ENCODE measurements at places on chromosomes 16 and 17.

DNA sequence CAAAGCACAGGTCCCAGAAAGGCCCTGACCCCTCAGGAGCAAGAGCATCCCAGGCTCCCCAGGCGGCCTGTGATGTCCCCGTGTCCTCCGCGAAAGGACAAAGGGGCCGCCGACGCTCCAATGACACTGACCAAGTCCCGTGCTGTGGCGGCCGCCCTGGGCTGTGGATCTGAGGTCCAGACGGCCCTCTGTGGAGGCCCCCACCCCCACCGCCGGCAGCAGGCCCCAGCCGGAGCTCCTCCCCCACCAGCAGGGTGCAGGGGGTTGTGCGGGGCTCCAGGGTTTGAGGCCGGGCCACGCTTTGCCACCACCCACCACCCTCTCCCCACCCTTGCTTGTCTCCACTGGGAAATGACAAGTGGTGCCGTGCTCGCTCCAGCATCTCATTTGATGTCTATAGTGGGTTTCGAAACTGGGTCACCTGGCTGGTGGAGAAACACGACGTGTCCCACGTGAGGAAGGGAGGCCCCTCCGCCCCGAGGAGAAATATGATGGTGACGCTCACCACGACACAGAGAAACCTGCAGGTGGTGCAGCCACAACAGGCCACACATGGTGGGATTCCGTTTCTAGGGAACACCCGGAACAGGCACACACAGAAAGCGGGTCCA is 31.2 kb upstream of the ZNF469 start:
- DNase-seq = no peak

- peak; percentile 29 for DNase-seq
Observed at GRCh38 chr17:78735832-78736525, 46.1 kb downstream of the CYTH1 start.

DNA sequence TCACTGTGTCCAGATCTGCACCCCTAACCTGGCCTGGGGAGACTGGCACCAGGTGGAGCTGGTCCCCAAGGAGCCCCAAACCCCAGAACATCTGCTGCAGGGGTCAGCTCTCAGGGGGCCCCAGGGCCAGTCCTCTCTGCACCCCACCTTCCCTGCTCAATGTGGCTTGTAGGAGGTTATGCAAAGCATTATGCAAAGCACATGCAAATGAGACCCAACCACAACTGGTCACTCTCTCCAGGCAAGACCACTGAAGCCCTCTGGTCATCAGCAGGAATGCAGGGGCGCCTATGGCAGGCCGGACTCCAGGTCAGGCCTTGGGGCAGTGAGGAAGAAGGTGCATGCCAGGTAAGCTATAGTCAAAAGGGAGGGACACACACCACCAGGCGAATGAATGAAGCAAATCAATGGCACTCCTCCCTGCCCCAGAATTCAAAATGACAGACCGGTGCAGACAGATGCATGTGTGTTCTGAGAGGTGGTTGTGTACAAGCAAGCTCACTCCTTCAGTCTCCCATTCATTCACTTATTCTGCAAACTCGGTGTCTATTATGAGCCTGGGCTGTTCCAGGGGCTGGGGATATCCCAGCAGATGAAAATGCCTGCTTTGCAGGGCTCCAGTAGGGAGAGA is 48.0 kb downstream of the TMEM235 start:
- DNase-seq = no peak

GRCh38 chr16:83392743-83393142 is 415.0 kb upstream of the HSBP1 start:
- no peak for DNase-seq

GRCh38 chr17:15261258-15261801 is 3.8 kb downstream of the PMP22 start:
- no peak for DNase-seq

DNA sequence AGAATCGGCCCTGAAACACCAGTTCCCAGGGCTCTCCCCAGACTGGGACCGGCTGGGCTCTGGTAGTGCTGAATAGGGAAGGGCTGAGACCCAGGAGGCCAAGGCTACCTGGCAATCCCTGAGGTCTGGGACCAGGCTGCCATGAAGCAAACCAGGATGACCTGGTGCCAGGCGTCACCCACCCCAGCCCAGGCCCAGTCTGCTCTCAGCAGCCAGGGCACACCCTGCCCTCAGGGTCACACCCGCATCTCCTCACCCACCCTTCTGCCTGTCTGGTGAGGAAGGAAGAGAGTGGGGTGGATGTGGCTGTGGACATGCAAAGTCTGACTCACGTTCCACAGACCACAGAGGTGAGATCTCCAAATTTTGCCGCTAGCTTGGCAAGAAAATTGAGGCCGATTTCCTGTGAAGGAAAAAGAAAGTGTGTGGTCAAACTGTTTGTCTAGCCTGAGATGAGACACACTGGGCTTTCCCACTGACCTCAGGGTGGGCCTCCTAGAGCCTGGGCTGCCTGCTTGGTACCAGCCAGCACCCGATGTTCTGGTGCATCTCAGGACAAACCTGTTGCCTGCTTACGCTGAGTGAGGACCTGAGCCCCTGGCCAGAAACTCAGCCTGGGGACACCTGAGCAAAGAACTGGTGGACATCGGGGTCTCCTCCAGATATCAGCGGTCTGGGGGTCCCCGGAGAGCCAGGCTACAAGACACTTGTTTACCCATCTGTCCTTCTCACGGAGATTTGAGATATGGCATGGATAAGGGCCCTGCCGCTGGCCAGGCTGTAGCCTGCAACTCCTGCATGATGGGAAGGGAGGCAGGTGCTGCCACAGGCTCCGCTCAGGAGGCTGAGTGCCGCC is 6.3 kb upstream of the RAB37 start:
- peak; percentile 48 for DNase-seq

- no peak for DNase-seq
Observed at GRCh38 chr17:5000237-5000639, 2.5 kb downstream of the KIF1C start.

DNA sequence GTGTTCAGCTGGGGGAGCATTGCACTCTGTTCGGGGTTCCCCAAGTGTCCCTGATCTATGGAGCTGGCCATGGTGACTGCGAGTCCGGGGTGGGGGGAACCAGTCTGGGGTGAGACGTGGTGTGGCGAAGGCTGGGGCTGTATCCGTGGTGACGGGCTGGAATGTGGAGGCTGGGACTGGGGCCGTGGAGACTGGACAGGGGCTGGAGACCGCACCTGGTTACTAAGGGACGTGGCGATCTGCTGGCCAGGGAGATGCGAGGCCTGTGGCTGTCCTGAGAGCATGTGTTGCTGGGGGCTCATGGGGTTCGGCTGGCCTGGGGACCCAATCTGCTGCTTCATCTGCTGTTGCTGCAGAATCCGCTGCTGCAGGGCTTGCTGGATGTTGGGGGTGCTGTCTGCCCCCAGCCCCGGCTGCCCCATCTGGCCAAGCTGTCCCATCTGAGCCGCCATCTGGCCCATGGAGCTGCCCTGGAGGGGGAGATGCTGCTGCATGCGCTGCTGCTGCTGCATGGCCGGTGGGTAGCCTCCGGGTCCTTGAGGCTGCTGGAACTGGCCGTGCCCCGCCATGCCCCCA is 10.6 kb upstream of the TRAP1 start:
- no peak for DNase-seq

- no peak for DNase-seq
Observed at GRCh38 chr16:49457196-49457595, 83.6 kb downstream of the C16orf78 start.
